ENCODE measurements at places on chromosomes 13 and 19.
A peak's percentile ranks its signal among the peaks of the same experiment; 100 is the strongest.

DNA sequence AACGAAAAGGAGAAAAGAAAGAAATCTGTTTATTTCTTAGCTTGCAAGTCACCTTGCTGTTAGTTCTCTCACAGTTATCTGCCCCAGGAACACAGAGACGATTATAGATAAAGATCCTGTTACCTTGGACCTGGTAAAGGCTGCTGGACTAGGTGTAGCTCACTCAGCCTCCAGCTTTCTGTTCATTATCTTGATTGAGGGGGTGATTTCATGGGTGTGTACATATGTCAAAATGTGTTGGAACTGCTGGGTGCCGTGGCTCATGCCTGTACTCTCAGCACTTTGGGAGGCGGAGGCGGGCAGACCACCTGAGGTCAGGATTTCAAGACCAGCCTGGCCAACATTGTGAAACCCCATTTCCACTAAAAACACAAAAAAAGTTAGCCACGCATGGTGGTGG, 27.9 kb downstream of the CERS4 start:
- no peak for DNase-seq

- DNase-seq, result no peak
Measured at GRCh38 chr13:39202746-39203145, 164.5 kb downstream of the NHLRC3 start.

DNA sequence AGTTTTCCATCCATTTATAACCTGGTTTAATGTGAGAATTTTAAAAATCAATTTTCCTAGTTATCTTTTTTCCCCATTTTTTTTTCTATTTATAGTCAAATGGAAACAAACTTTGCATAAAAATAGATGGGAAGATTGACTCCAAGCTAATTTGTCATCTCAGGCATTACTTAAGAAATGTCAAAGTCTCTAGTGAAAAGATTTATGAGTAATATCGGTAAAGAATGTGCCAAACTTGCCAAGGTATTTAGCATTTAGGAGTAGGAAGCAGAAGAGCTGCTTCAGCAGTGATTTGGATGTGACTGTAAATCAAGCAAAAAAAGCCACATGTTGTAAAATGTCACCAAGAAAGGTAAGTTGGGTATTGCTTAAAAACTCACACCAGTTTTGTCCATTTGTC, 108.6 kb downstream of the LACC1 start:
- no peak for DNase-seq

- DNase-seq, result no peak
Measured at GRCh38 chr19:5677580-5677979, 2.7 kb downstream of the MICOS13 start.

GRCh38 chr13:25836574-25837336, 215.1 kb downstream of the SHISA2 start:
- DNase-seq, result no peak

DNA sequence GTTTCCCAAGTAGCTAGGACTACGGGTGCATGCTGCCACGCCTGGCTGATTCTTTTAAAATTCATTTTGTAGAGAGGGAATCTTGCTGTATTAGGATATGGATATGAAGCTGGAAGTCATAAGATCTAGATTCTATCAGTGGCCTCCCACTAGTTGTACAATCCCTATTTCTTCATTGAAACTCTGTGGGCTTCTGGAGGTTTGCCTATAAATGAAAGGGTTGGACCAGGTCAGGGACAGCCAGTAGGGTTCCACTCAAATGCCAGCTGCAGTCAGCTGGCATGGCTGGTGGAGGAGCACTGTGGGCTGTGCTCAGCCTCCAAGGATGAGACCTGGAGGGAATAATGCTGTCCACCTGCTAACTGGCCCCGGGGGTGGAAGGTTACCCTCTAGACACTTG, 110.2 kb upstream of the GJB6 start:
- DNase-seq, result no peak

- DNase-seq, result no peak
Measured at GRCh38 chr13:36493046-36493445, 60.8 kb downstream of the CCNA1 start.

DNA sequence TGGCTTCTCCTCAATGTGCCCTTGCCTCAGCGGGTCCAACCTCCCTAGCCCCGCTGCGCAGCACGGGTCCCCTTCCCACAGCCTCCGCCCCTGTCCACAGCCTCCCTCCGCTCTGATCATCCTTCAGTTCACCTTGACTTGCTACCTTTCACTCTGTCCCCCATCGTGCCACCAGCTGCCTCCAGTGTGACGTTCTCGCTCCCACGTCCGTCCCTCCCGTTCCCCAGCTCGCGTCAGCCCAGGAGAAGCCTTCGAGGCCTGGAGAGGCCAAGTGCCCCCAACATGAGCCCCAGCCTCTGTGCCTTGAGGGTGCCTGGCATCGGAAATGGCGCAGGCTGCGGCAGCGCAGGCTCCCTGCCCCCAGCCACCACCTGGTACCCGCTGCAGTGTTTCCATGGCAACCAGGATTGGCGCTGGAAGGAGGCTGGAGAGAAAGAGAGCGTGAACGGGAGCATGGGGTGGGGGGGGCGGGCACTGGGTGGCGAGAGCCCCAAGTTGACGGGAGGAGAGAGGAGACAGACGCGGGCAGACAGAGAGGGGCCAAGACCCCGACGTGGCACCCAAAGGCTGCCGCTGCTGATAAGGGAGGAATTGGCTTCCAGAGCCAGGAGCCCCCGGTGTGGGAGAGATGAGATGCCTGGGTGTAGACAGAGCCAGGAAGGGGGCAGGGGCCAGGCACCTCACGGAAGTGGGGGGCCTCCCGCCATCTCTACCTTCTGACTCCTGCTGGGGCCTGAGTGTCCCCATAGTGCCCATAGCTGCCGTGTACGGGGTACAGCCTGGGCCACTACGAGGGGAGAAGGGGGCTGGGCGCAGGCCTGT, 844 bp upstream of the ASPDH start:
- peak; percentile 72 for DNase-seq

DNA sequence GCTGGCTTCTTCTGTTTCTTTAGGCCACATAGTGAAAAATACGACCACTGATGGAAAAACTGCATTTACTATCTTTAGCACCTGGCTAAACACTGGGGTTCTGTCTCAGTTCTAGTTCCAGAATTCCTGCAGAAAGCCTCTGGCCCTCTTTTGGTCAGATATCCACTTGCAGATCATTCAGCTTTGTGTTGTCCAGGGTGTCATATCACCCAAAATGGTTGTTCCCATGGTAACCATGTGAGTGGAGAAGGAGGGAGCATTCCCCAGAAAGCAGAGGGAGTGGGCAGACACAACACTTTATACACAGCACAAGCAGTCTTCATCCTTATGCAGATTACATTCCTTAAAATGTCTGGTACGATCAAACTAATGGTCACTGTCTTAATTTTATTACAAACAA, 73.5 kb downstream of the CAB39L start:
- DNase-seq, result no peak

GRCh38 chr13:85650613-85651012, 148.6 kb downstream of the SLITRK6 start:
- no peak for DNase-seq
